Naive thymus-derived CD8-positive, alpha-beta T cell (primary cell): ENCODE measurements at places on chromosomes 2 and 18.
A peak's percentile ranks its signal among the peaks of the same experiment; 100 is the strongest.

- DNase-seq, result no peak
Observed at GRCh38 chr2:200042944-200043343, 87.6 kb downstream of the MAIP1 start.

- no peak for DNase-seq
Observed at GRCh38 chr18:8627540-8627939, 18.3 kb downstream of the RAB12 start.

DNA sequence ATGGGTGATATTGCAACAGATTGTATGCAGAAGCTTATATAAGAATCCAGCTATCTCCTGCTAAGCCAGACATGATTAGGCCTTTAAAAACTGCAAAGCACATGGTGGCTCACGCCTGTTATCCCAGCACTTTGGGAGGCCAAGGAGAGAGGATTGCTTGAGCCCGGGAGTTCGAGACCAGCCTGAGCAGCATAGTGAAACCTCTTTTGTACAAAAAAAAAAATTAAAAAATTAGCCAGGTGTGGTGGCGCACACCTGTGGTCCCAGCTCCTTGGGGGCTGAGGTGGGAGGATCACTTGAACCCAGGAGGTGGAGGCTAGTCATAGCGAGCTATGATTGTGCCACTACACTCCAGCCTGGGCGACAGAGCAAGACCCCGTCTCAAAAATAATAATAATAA, 204.6 kb downstream of the TNS1 start:
- no peak for DNase-seq

DNA sequence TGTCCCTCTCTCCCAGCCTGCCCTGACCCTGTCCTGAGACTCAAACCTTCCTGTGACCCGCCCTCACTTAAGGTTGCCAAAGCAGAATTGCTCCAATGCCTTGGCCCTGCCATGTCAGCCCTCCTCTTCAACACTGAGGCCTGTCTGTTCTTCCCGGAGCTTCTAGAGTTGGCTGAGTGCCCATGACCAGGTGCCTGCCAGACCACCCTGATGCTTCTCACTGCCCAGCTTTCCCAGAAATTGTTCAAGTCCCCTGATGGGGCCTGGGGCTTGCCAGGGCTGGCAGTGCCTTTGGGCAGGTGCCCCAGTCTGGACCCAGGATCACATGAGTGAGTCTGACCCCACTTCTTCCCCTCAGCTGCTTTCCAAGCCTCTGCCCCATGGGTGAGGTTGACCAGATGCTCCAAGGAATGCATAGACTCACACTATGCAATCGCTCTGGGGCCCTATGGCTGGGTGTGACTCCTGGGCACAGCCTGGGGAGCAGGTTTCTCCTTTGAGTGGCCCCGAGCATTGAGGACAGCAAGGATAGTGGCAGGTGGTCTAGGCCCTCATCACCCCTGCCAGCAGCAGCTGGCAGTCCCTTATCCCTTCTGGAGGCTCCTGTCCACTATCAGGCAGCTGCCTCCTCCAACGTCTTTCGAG, 3.1 kb upstream of the INPP5D start:
- DNase-seq, result no peak

- DNase-seq, result no peak
Observed at GRCh38 chr18:7452331-7452730, 114.8 kb upstream of the PTPRM start.

- DNase-seq, result no peak
Observed at GRCh38 chr2:25029183-25029554, 12.7 kb upstream of the EFR3B start.

- no peak for DNase-seq
Observed at GRCh38 chr2:143083636-143084035, 45.6 kb upstream of the ARHGAP15 start.

- no peak for DNase-seq
Observed at GRCh38 chr18:77099485-77100370, 32.9 kb downstream of the MBP start.

DNA sequence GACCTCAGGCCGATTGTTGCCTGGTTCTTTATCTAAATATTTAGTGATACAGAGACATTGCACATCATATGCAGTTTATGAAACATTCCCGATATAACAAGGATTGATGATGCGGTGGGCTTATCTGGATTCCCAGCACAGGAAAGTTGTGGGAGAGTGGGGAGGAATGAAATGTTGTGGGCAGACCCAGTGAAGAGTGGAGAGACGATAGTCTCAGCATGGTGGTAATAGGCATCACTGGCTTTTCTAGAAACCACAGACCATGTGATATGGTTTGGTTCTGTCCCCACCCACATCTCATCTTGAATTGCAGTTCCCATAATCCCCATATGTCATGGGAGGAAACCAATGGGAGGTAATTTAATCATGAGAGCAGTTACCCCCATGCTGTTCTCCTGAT, 34.8 kb upstream of the RND3 start:
- no peak for DNase-seq

- peak; percentile 38 for DNase-seq
Observed at GRCh38 chr2:219041252-219041651, at the start of gene CFAP65. Gene CFAP65 (minus strand): TSS chr2:219041516. CDS start chr2:219039048, 2,468 bp downstream.

- DNase-seq, result no peak
Observed at GRCh38 chr2:112520234-112520783, 22.0 kb upstream of the POLR1B start.

- no peak for DNase-seq
Observed at GRCh38 chr2:143477714-143478443, 348.7 kb downstream of the ARHGAP15 start.

- DNase-seq, result no peak
Observed at GRCh38 chr2:67857836-67858235, 205.0 kb downstream of the C1D start.

DNA sequence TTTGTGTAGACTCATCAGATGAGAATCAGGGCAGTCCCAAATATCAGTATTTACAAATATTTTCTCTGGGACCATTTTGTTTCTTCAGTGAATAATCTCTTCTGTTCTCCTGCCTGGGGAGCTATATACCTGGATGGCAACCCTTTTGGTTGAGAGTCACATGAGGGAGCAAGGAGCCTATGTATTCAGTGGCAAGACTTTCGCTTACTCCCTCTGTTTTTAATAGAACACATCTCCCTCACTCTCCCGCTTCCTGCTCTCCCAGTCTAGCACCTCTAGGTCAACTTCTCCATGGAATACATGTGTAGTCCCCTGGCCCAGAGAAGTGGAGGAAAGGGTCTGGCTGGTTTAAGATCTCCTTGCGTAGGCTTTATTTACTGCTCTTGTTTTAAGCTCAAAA, 600.3 kb downstream of the CCDC85A start:
- no peak for DNase-seq

- no peak for DNase-seq
Observed at GRCh38 chr2:237615631-237616249, 11.6 kb upstream of the LRRFIP1 start.

- DNase-seq, result peak; percentile 90
Observed at GRCh38 chr2:96538487-96539214, 2.1 kb downstream of the ARID5A start.

DNA sequence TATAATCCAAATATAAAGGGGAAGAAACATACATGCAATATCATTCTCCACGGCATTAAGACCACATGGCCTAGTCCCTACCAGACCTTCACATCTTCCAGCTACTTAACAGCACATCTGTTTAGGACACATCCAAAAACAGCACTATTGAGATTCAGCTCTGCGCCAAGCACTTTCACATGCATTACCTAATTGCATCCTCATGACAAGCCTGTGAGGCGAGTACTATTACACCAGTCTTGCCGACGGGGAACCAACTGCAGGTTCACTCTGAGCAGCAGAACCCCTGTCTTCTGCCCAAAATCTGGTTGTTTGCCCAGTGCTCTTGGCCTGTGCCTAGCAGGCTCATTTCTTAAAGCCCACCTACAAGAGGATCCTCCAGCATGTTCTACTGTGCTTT, 66.7 kb downstream of the AAK1 start:
- no peak for DNase-seq

DNA sequence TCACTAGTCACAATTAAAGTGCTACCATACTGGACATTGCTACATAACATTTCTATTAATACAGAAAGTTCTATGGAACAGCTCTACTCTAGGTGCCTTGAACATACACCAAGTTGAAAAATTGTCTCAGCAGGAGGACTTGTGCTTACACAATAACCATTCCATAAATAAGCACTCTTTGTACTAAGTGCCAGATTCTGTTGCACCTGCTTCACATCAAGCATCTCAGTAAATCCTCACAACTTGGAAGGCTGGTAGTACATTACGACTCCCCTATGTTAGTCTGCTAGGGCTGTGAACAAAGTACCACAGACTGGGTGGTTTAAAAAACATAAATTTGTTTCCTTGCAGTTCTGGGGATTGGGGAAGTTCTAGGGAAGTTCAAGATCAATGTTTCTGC, 296.9 kb upstream of the NCKAP5 start:
- no peak for DNase-seq

DNA sequence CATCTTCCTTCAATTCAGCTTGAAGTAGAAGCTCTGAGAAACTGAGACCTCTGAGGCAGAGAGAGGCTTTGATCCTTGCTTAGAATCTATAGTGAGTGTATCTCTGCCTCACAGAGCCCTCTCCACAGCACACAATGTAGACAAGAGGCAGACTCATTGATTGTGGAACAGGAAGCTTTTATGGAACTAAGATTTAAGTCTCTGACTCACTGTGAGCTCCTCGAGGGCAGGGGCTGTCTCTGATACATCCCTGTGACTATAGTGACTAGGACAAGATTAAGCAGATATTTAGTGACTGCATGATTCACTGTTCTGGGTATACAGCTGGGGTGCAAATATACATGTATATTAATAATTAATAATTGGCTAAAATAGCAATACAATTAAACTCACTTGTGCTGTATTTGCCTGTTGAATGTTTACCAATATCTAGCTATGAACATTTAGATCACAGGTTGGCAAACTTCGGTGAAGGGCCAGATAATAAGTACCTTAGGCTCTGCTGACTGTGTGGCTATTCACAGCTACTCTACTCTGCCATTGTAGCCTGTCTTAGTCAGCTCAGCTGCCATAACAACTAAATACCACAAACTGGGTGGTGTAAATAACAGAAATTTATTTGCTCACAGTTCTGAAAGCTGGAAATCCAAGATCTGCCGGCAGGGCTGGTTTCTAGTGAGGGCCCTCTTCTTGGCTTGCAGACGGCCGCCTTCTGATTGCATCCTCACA, 54.4 kb downstream of the ARHGEF4 start:
- no peak for DNase-seq

- DNase-seq, result no peak
Observed at GRCh38 chr2:49029406-49029805, 124.9 kb downstream of the FSHR start.

GRCh38 chr2:77207331-77207730, 314.8 kb downstream of the LRRTM4 start:
- DNase-seq, result no peak

DNA sequence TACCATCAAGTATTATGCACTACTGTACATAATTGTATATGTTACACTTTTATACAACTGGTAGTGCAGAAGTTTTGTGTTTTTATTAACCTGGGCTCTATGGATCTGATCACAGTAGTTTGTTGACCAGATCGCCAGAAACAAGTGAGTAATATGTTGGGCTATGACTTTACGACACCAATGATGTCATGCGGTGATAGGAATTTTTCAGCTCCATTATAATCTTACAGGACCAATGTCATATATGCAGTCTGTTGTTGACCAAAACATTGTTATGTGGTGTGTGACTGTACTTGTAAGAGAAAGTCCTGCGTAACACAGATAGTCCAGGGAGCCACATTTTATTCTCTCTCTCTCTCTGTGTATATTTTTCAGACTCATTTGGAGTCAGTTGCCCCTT, 4.5 kb upstream of the ACOXL start:
- DNase-seq, result no peak

DNA sequence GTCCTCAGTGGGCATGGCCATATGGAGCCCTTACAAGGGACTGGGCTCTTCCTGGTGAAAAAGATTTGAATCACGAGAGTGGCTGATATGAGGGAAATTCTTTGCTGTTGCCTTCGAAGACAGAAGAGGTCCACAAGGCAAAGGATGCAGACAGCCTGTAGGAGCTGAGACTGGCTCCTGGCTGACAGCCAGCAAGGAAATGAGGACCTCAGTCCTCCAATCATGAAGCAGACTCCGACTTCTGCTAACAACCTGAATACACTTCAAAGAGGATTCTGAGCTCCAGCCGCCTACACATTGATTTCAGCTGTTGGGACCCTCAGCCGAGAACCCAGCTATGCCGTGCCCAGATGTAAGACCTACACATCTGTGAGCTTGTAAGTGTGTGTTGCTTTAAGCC, 3.0 kb upstream of the ST8SIA5 start:
- no peak for DNase-seq

DNA sequence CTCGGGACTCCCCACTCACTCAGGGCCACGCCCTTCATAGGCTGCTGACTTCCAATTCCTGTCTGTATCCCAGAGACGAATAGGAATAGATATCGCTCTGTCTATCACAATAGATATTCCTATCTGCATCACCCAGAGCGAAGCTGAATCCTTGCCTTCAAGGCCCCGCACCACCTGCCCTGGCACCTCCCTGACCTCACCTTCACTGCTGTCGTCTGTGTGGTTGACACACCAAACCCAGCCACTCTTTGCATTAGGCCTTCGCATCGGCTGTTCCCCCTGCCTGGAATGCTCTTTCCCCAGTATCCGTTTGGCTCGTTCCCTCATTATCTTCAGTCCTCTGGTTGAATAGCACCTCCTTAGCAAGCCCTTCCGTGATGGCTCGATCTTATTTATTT, 43.5 kb downstream of the ATOH8 start:
- no peak for DNase-seq

GRCh38 chr18:12543697-12544096, 114.2 kb downstream of the SPIRE1 start:
- DNase-seq, result no peak

DNA sequence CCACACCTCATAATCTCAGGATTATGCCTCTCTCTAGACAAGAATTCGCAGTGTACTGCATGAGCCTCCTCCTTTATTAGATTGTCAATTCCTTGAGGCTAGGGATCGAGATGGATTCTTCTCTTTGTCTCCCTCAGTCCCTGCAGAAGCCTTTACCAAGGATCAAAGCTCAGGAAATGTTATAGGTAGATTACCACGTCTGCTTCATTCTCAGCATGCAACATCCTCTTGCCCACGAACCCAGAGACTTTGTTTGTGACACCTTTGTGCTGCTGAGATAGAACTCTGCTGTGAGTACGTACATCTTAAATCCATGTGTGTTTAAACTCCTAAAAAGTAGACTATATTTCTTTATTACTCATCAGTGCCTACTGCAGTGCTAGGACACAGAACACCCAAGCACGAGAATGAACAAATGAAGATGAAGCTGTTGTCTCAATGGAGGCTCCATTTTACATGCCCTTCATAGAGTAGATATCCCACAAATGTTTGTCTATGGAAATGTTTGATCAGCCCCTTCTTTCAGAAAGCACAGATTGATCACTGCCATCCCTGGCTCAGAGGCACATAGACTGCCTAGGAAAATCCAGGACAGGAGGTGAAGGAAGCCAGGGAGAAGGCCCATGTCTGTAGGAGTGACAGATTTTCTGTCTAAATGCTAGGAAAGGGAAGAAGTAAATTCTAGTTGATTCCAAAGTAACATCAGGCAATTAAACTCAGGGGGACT, 98.8 kb upstream of the KLHL29 start:
- DNase-seq, result no peak
